ENCODE measurements at places on chromosomes 1 and 21.

- DNase-seq: no peak
Observed at GRCh38 chr1:152143150-152143887, 15.7 kb downstream of the RPTN start.

DNA sequence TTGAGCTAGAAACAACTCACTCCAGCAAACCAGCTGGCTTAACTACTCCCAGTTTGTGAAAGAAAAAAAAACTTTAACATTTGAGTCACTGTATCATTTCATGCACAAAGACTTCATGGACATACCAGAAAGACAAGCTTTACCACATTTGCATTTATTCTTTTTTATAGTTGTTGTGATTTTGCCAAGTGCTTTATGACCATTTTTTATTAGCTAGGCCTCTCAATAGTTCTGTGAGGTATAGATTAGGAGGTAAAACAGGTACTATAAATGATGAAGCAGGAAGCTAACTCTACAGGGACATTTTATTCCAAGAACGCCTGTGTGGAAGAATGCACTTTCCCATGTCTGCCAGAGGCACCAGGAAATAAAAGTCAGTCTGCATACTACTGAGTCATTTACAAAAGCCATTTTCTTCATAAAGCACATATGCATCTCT lies 8.2 kb upstream of the DENND1B start:
- no peak for DNase-seq

GRCh38 chr1:6960291-6960811 lies 175.1 kb downstream of the CAMTA1 start:
- DNase-seq: no peak

DNA sequence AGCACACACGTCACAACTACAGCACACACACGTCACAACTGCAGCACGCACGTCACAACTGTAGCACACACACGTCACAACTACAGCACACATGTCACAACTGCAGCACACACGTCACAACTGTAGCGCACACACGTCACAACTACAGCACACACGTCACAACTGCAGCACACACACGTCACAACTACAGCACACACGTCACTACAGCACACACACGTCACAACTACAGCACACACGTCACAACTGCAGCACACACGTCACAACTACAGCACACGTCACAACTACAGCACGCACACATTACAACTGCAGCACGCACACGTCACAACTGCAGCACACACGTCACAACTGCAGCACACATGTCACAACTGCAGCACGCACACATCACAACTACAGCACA lies 322.6 kb upstream of the AJAP1 start:
- no peak for DNase-seq

GRCh38 chr1:220526294-220526693 lies 1.6 kb upstream of the MARK1 start:
- DNase-seq: no peak

DNA sequence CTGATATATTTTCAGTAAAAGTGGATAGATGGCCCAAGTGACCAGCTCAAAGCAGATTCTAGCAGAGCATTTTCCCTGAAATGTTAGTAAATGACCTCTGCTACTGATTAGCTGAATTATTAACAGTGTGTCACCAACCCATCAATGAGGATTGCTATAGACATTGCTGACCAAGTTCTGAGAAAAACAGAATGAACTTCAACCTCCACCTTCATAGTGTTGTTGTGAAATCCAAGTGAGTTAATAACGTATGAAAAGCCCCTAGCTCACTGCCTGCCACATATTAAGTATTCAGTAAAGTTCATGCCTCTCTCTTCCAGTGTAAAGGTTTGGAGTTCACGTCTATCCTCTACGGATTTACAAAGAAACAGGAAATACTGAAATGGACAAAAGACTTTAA lies 15.8 kb downstream of the PLPP3 start:
- DNase-seq: no peak

DNA sequence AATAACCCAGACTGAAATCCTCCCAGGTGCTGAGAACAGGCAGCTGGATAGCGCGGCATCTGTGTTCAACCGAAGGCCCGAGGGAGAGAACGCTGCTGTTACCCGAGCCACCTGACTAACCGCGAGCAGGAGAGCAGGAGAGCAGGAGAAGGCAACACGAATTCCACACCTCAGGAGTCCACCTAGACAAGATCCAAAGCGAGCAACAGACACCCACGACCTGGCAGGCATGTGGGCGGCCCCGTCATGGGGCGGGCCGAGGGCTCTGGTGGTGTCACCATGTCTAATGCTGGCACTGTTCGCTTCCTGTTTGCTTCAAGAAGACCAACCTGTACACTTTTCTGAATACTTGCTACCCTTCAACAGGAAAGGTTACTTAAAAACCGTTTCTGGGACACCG lies 20.9 kb upstream of the SPATC1L start:
- no peak for DNase-seq

GRCh38 chr21:39840373-39841097 lies 26.7 kb upstream of the PCP4 start:
- no peak for DNase-seq

- no peak for DNase-seq
Observed at GRCh38 chr21:15453261-15453660, 276.5 kb upstream of the USP25 start.

DNA sequence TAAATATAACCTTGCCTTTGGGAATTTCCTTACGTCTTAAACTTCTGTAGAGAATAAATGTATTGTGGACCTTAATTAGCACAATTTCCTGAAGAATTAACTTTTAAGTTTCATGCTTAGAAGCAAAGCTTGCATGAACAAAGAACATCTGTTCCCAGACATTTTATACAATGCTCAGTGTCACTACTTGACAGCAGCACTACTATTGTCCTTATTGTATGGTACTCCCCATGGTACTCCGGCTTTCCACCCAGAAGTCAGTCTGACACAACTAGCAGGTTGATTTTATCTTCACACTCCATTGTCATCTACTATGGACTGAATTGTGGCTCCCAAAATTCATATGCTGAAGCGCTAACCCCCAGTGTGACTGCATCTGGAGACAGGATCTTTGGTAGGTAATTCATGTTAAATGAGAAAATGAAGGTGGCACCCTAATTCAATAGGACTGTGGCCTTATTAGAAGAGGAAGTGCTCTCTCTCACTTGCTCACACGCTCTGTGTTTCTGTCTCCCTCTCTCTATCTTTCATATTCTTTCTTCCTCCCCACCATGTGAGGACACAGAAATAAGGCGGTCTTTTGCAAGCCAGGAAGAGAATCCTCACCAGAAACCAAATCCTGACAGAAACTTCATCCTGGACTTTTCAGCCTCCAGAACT lies 10.7 kb upstream of the OR2B11 start:
- no peak for DNase-seq

DNA sequence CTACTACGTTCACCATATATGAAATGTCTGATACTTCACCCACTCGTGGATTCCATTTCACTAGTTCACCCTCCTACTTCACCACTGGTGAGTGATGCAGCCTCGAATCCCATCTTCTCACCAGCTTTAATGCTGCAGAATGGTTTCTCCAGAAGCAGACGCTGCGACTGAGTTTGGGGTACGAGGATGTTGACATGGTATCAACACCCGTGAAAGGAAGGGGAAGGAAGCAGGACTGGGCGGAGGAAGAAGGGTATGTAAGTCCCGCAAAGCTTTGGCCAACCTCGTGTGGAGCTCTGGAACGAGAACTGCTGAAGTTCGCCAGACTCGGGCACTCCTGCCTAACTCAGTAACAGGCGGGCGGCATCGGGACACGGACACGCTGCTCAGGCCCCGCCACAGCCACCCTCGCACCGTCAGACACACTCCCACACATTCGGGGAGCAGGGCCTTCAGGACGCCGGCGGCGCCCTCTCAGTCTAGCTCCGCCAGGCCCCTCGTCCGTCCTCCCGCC lies 833 bp upstream of the DIP2A start:
- DNase-seq: peak; percentile 69

- DNase-seq: no peak
Observed at GRCh38 chr1:27832762-27833161, 2.2 kb downstream of the PPP1R8 start.

GRCh38 chr1:170562646-170563338 lies 30.8 kb downstream of the GORAB start:
- no peak for DNase-seq

GRCh38 chr1:194347200-194347599 lies 1160.8 kb upstream of the B3GALT2 start:
- no peak for DNase-seq

- no peak for DNase-seq
Observed at GRCh38 chr1:53992085-53992874, 25.7 kb downstream of the LDLRAD1 start.

DNA sequence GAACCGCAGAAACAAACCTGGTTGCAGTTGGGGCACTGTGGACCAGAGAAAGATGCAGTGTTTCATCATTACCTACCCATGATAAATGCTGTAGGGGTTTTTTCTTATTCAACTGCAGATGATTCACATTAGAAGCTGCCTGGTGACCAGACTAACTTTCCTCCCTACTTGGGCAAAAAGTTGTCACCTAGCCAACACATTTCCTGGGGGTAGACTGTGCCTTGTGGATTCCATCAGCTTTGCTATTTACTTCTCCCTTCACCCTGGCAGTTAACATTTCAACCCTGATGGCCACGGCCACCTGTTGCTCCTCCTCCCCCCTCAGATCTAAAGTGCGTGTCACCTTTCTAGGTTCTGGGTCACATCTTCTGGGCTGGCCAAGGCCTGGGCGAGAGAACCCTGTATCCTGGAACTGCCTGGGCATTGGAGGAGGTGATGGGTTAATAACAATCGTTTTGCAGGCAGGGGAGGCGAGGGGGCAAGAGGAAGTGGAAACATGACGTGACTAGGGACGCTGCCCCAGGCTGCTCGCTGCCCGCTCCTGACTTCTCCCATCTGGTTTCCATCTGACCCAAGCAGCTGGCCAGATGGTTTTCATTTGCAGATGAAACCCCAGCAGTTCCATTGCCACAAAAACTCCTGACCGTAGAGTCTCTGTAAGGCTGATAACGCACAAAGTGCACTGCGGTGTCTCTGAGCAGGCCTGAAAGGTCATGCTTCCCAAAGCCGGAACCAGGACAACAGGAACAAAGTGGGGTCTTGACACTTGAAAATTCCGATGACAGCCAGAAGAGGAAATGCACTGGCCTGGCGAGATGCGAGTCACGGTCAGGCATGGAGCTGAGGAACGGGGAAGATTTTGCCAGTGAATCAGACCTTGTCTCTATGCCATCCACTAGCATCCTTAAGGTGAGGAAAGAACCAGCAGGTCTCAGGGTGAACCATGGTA lies 36.6 kb downstream of the CAPZB start:
- DNase-seq: no peak

- no peak for DNase-seq
Observed at GRCh38 chr1:162361349-162361748, 15.3 kb downstream of the SPATA46 start.

GRCh38 chr1:150235294-150235851 lies 539 bp downstream of the ANP32E start:
- DNase-seq: no peak

DNA sequence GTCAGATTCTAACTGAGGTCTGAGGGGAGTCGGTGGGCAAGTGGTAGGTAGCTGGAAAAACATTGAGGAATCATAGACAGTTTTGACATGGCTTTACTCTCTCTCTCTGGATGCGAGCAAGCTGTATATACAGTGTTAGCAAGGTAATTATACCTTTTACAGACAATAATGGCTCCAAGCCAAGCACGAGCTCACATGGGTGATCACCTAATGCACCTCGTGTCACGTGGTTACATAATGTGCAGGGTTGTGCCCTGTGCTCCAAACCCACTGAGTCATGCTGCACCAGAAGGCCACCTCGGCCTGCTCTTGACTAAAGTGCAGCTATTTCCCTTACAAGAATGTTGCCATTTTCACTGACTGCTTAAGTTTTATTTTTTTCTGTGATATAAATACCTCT lies 7.6 kb upstream of the CLCA2 start:
- no peak for DNase-seq

GRCh38 chr1:201361652-201362504 lies 15.6 kb downstream of the TNNT2 start:
- DNase-seq: no peak

GRCh38 chr1:159861218-159861617 lies 1.2 kb downstream of the VSIG8 start:
- DNase-seq: no peak

GRCh38 chr1:23444596-23445390 lies 20.2 kb upstream of the TCEA3 start:
- DNase-seq: no peak

DNA sequence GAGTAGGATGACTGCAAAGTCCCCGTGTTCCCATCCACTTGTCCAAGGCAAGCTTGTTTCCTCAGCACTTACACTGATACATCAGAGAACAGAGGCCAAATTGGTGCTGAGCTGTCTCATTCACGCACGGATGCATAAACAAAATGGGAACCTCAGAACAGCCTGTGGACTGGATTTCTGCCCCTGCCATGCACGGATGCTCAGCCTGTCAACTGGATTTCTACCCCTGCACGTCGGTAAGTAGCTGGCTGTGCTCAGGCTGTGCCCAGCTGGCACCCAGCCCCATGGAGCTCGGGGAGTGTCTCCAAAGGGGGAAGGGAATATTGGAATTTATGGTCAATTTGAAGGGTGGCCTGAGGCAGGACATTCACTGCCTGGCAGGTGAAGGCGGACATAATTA lies 40.8 kb upstream of the TMPRSS2 start:
- DNase-seq: no peak

DNA sequence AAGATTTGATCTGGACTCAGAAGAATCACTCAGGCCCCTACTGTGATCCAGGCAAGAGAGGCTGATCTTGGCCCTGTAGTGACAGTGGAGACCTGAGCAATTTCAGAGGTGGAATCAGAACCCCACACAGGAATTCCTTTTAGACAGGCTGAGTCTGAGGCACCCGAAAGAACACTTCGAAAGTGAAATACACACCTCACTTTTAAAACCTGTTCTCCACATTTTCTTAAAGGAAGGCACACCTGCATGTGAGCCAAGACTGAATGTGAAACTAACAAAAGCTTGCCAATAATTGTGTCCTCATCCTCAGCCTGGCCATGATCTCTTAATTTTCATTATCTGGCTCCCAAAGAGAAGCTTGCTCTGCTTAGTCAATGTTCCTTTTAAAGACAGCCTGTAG lies 32.2 kb downstream of the SIPA1L2 start:
- no peak for DNase-seq

DNA sequence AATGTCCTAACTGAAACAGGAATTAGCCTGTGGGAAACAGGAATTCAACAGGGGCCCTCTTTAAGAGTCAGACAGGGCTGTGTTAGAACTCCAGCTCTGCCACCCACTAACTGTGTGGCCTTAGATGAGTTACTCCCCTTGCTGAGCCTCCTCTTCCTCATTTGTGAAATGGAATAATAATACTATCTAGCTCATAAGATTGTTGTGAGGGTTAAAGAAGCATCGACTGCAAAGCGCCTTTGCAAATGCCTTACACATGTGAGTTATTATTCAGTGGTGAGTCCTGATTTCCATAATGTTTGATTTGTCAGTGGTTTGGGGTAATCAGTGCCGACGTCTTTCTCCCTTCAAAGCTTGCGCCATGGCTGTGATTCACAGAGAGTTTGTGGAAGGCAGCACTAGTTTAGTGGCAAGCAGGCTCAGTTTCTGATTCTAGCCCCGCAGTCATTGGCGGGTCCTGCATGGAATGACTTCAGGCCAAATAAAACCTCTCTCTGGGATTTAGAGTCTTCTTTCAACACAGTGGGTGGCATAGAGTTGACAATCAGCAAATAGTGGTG lies 388.5 kb downstream of the PLPP3 start:
- no peak for DNase-seq
